ENCODE measurements at places on chromosomes 7 and 10. TPM values are rescaled to one million over a fixed set of nuclear protein-coding genes. Genes with fewer than 3 reads are reported as not detected.

Gene IKZF1
- total RNA-seq: not detected

Gene EMX2
- total RNA-seq: 5.7 TPM

Gene HOXA9
- 104 TPM for total RNA-seq

Gene ASB10
- total RNA-seq: not detected

Gene PITX3
- 2.7 TPM for total RNA-seq

Gene NRCAM
- 11.0 TPM for total RNA-seq

Gene GRID1
- total RNA-seq: 0.52 TPM

Gene FAM237B
- total RNA-seq: not detected

Gene TRIM73
- 0.14 TPM for total RNA-seq

Gene VAX1
- total RNA-seq: not detected

Gene NUDT13
- total RNA-seq: 3.6 TPM

Gene PROSER2
- 91.6 TPM for total RNA-seq

Gene AFAP1L2
- 14.2 TPM for total RNA-seq

Gene PTTG1IP2
- not detected for total RNA-seq

Gene FKBP14
- 12.6 TPM for total RNA-seq

Gene AUTS2
- total RNA-seq: 10.0 TPM

Gene TAS2R41
- total RNA-seq: not detected

Gene SLC39A12
- total RNA-seq: not detected

Gene PAX4
- total RNA-seq: not detected

Gene CPED1
- total RNA-seq: 2.1 TPM

Gene TPK1
- 1.2 TPM for total RNA-seq

Gene C10orf62
- total RNA-seq: not detected
